ENCODE measurements at places on chromosomes 7 and 10.

GRCh38 chr7:130513447-130513846 is 21.6 kb downstream of the MEST start:
- DNase-seq = no peak

DNA sequence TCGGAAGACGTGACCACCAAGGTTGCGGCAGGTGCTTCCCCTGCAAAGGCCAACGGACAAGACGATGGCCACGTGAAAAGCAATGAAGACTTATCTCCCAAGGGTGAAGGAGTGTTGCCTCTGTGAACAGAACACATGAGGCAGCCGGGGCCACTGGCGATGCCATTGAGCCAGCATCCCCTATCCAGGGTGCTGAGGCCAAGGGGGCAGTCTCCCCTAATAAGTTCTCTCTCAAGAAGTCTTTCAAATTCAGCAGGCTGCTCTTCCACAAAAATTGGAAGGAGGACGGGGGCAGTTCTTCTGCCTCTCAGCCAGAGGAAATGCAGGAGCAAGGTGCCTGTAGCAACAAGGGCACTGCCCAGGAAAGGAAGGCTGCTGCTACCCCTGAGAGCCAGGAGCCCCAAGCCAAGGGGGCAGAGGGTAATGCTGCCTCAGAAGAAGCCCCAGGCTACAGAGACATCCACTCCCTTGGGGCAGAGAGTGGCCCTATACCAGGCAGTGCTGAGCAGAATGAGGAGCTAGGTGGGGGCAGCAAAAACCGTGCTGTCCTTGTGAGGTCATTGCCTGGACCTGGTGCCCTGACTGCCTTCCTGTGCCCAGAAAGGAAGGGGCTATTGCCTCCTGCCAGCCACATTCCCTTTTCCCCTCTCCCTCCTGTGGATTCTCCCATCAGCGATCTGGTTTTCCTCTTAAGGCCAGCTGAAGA is 17.3 kb downstream of the NT5C2 start:
- no peak for DNase-seq

GRCh38 chr7:29142021-29142727 is 4.2 kb downstream of the CPVL start:
- no peak for DNase-seq

- DNase-seq = peak; percentile 55
These were observed 32.8 kb downstream of the NOD1 start for GRCh38 chr7:30445770-30446169.

DNA sequence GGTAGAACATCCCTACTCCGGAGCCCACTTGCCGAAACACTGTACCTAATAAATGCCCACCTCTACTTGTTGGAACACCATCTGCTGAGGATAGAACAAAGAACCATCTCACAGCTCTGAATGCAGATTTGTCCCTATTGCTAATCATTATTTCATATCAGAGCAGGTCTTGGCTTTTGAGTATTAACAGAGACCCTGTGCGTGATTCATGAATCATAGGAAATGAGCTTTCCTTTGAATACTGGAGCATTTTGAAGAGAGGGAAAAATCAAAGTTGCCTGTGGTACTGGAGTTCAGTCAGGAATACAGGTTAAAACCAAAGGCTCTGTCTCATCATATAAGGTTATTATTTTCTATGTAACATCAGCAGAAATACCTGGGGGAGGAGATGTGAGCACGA is 1132.3 kb downstream of the XPNPEP1 start:
- DNase-seq = no peak

DNA sequence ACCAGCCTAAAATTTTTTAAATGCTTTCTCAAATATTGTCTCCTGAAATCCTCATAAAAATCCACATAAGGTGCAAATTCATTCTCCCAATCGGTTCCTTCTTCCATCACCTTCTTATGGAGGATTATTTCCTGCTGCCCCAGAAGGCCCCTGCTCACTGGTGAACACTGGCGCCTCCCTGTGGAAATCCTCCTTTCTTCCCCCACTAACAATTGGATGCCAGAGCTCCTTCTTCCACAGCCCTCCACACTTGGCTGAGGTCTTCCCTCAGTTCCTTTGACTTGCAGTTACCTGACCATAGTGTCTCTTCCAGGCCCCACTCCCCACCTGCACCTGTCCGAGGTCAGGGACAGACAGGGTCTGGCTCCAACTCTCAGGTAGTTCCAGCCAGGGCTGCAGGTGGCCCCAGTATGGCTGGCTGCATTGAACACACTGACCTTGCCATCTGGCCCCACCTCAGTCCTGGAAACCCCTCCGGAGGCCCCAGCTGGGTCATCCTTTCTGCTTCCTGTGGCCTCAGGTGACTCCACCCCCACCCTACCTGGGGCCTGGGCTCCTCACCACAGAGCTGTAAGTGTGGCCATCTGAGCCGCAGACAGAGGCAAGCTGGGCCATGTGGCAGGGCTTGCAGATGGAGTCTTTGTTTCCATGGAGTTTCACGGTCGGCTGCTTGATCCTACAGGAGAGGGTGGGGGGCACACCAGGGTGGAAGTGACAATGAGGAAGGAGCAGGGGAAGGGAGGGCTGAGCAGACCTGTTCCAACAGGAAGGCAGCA is 18.4 kb downstream of the SPOCK2 start:
- DNase-seq = peak; percentile 36

GRCh38 chr7:24704311-24704710 is 53.0 kb downstream of the GSDME start:
- DNase-seq = no peak

GRCh38 chr10:8563478-8563877 is 509.0 kb downstream of the GATA3 start:
- no peak for DNase-seq

DNA sequence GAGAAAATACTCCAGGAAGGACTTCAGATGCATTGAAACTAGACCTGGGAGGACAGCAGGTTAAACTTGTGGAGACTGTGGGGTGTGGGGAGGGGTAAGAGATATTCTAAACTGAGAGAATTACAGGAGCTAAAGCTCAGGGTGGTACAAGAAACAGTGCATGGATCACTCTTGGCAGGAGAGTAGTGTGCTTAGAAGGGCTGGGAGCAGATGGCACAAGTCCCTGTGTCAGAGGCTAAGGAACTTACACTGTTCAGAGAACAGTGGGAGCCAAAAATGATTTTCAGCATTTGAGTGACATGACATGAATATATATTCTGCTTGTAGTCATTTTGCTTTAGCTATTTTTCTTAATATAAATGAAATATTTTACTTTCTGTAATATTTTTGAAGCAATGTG is 36.0 kb upstream of the LAMB1 start:
- no peak for DNase-seq

DNA sequence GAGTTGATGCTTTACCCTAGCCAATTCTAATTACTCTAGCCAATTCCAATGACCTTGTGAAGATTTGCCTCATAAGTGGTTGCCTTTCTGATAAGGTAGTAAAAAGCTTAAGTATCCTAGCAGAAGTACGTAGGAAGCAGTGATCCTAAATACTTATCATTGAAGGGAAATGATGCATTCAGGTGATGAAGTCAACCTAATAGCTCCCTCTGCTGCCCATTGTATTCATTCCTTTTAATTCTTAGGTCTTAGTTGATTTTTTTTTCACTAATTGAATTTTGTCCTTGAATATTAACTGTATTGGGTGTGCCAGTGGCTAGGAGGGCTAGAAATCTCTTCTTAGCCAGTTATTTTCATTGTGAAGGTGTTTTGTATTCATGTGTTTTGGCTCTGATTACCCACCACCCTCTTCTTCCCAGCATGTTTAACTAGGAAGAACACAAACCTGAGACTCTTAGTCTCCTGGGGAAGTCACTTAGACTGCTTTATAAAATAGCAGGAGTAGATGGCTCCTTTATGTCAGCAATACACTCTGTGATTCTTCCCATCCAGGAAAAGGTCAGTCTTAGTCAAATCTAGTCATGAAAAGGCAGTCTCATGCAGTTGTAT is 46.3 kb downstream of the PLEKHA8 start:
- DNase-seq = no peak

DNA sequence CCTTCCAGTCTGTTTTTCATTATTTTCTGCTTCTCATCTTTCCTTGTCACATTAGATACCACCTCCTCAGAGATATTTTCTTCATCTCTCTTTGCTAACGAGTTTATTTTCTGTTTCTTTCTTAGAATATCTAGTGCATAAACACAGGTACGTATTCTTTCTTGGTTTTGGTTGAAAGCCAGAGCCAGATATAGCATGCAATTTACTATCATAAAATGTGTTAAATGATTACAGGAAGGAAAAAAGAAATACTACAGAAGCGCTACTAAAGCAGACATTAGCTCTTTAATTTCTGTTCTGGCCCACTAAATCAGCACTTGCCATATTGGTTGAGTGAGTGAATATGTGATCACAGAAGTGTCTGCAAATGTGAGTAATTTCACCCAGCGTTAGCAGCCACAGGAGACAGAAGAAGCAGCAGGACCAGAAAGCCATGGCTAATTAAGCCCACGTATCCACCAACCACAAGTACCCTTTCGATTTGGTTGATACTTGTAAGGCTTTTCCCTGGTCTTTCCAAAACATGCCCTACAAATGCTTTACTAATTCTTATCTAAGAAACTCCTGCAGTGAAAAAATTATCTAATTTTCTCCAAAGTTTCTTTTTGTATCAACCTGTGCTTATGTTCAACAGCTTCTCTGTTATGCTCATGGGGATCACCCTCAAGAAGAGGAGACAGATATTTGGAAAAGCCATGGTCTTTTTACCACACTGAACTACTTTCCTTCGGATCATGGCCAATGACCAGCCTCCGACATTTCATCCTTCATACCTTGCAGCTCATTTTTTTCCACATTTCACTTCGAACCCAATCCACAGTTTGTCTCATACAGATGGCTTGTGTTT is 23.1 kb upstream of the MACC1 start:
- no peak for DNase-seq

DNA sequence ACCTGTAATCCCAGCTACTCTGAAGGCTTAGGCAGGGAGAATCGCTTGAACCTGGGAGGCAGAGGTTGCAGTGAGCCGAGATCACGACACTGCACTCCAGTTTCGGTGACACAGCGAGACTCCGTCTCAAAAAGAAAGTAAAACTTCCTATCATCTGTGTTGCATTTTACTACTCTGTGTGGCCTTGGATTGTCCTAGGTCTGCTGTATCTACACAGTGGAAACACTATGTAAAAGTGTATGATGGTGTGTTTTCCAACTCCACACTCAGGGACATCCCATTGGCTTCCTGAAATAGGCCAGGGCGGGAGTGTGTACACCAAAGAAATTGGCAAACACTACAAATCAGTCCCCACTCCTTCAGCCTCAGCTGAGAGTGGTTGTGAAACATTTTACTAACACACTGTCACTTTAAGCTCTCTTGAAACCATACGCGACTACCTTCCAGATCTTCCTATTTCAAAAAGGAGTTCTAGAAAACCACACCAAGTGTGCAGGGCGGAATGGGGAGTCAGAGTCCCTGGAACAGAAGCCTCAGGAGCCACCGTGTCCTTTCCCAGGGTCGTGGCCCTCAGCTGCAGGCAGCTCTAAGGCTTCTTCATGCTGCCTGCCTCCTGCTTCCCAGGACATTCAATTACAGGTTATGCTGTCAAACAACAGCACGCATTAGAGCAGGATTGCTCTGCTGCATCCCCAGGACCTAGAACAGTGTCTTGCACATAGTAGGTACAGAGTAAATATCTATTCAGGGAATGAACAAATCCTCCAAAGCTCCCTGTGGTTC is 275.4 kb downstream of the PARD3 start:
- DNase-seq = no peak

DNA sequence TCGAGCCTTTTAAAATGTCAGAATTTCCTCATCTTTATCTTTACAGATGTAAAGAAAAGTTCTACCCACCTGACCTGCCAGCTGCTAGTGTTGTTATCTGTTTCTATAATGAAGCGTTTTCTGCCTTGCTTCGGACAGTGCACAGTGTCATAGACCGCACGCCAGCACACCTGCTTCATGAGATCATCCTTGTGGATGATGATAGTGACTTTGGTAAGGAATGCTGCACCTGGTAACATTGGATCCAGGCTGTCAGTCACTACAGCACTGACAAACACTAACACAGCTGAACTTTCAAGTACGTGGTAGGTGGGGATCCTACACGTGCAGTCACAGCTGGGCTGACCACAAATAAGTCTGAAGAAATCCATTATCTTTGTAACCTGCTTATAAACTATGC is 77.6 kb downstream of the GALNT11 start:
- no peak for DNase-seq

DNA sequence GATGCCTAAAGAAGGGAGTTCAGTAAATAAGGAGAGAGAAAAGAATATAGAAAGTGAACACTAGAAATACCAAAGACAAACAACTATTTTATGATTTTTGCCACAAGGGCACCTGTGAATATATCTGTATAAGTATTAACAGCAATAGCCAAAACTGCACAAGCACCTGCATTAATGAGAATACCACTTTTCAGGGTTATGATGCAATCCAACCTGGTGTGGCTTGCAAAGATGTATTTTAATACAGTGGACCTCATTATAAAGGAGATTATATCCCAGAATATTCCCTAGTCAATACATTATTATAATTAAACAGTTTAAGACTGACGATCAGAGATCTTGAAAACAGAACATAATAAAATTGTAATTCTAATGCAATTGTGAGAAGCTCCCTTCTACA is 4.0 kb downstream of the BRAF start:
- no peak for DNase-seq
